Endothelial cell of umbilical vein (primary cell): ENCODE measurements at places on chromosomes 13 and 19.

- no peak for DNase-seq
These were observed 918 bp upstream of the FUZ start for GRCh38 chr19:49814010-49814409.

GRCh38 chr13:33278913-33279312 is 6.6 kb downstream of the STARD13 start:
- DNase-seq: no peak

GRCh38 chr19:20662421-20663105 is 1.2 kb upstream of the ZNF626 start:
- DNase-seq: no peak

DNA sequence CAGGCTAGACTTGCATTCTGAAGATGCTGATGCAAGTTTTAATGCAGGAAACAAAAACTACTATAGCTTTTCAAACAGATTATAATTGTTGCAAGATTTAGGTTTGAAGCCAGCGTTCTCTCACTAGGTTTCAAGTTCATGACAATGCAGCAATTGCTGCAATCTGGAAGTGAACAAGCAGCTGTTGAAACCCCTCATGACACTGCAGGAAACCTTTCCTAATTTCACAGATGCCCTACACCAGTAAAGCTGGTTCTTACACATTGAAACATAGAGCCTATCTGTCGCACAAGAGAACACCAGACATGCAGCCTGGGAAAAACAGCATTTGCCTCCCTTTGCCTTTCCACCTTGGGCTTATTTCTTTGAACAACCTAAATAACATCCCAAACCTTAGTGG is 1737.2 kb upstream of the MIR17HG start:
- no peak for DNase-seq

- DNase-seq: no peak
These were observed 1207.8 kb downstream of the EFNB2 start for GRCh38 chr13:105327581-105328126.

- DNase-seq: peak; percentile 60
These were observed 12.0 kb downstream of the WDR88 start for GRCh38 chr19:33143897-33144405.

- peak; percentile 81 for DNase-seq
These were observed 913 bp upstream of the ELAVL3 start for GRCh38 chr19:11481534-11482383.
